SK-N-SH treated with all-trans-retinoic acid at 6 μM for 48 hours (cell line): ENCODE measurements at places on chromosomes 2 and 18.

DNA sequence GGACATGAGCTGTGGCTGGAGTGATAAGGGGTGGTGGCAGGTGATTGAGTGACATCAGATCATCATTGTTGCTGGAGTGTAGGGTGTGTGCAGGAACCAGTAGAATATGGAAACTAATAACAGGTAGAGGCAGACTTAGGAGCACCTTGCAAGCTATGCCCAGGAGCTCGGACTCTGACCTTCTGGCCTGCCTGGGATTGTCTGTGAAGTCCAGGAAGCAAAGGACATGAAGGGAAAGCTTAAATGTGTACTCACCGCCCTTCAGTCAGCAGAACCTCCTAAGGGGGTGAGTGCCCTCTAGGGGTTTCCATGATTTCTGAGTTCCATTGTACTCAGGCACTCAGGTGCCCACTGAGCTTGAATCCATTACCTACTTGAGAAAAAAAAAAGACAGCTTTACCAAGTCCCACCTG lies 104.2 kb downstream of the CRIM1 start:
- peak; percentile 59 for ATAC-seq

- no peak for ATAC-seq
Measured at GRCh38 chr18:22900558-22901238, 32.4 kb upstream of the RBBP8 start.

DNA sequence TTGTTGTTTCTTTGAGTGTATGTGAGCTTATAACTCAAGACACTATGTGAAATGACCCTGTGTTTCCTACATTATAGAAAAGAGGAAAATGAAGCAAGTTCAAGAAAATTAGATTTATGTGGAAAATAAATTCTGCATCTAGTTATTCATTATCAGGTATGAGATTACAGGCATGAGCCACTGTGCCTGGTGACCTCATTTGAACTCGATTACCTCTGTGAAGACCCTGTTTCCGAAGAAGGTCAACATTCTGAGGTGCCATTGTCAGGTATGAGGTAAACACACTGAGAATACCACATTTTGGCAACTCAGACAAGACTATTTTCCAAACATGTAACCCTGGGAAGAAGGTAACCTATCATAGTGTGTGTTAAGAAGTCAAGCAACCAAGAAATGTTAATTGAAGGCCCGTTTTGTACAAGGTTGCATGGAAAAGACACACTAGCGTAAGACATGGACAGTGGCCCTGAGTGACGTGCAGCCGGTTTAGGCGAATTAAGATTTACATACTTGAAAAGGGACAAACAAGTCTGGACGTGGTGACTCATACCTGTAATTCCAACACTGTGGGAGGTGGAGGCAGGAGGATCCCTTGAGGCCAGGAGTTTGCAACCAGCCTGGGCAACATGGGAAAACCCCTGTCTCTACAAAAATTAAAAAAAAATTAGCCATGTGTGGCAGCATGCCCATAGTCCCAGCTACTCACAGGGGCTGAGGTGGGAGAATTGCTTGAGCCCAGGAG lies 186.6 kb downstream of the NEDD4L start:
- no peak for ATAC-seq

DNA sequence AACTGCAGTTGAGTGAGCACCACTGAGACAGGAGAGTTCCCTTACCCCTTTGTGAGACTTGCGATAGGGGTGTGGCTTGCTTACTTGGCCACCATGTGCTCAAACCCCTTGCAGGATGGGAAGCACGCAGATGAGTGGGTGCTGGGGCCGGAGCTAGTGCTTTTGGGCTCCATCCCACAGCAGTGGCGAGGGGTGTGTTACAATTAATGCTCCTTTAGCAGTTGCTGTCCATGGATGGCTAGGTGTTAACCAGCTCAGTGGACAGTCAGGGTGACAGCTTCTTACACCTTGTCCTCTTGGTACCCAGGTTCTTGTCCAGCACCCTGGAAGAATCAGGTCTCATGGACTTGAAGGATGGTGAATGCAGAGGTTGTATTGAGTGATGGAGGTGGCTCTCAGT lies 103.9 kb downstream of the SH3RF3 start:
- no peak for ATAC-seq

- no peak for ATAC-seq
Measured at GRCh38 chr2:101655702-101656422, 41.6 kb upstream of the MAP4K4 start.

GRCh38 chr2:132255714-132256113 lies 94.0 kb upstream of the ANKRD30BL start:
- no peak for ATAC-seq

DNA sequence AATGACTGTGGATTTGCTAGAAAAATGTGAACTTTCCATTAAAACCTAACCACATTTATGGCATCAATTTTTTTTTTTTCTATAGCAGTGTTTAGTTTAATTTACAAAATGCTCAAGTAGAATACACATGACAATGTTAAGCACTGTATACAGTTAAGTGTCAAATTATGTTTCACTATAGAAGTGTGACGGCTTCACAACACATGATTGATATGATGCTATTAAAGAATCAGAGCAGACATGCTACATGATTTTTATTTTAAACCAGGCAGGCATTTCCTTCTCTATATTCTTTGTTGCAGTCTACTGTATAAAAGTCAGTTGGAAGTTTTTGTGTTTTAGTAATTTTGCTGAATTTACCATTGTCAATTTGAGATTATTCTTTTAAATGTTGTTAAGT lies 43.6 kb downstream of the PROKR1 start:
- ATAC-seq = no peak

DNA sequence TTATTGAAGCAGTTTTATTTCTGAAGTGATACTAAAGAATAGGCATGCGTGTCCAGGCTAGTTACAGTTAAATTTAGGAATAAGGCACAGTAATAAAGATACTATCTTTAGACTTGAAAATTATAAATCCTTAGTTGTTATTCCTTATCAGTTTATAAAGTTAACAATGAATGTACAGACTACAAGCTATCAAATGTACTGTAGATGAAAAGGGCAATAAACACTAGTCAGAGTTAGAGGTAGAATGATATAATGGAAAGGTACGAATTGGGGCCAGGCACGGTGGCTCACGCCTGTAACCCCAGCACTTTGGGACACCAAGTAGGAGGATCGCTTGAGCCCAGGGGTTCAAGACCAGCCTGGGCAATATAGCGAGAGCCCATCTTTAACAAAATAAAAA lies 3.9 kb downstream of the RBKS start:
- no peak for ATAC-seq

- no peak for ATAC-seq
Measured at GRCh38 chr2:49801898-49802450, 647.7 kb upstream of the FSHR start.

DNA sequence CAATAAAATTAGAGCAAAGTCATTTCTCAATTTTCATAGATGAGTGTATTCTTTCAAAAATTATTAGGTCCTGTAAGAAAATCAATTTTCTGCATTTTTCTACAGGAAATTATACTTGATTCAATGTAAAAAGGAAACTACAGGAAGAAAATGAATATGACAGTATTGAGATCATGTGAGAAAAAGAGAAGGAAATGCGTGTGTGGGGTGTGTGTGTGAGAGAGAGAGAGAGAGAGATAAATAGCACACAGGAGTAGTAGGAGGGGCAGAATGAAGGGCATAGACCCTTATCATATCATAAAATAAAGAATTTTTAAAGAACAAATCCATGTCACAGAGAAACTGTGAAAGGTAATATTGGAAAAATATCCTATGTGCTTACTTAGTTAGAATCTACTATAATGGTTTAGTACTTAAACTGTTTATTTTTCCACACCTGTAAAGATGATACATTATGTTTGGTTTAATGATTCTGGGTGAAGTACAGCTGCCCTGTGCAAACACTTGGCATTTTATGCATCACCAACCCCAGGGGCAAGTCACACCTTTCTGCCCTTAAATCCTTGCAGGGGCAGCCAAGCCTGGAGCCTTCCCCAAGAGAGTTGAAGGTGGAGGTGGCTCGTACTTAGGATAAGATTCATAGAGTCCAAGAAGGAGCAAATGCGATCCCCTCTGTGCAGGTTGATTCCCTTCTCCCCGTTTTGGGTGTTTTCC lies 276.4 kb downstream of the TGIF1 start:
- ATAC-seq = no peak

DNA sequence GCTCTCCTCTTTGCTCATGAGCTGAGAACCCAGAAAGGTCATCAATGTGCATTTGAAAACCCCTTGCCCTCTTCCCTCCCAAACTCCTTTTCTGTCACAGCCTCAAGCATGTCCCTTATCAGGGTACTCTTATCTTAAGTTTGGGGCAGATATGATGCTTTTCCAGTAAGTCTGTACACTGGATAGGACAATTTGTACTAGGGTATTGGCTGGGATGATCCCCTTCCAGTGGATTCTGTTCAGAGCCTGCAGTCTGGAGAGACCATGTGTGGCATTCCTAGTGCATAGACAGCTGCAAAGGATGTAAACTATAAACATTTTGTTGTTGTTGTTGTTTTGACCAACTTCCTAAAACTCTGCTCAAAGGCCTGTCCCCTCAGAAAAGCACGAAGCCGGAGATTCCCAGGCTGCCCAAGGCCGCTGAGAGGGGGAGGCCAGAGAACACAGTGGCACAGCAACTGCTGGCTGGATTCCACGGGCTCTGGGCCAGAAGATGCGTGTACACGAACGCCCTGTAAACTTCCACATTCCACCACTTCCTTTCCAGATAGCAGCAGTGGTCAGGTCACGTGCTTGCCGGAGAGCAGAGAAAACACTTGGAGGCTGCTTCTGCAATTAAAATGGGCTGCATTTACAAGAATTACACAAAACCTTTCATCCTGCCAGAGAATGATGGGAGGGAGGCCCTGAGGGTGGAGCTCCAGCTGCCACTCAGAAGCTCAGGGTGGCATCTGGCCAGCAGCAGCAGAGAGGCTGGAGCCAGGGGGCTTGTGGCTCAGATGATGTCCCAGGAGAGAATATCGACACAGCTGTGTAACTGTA lies 42.1 kb downstream of the BMP10 start:
- peak; percentile 93 for ATAC-seq

GRCh38 chr18:36328916-36329315 lies 31.4 kb downstream of the FHOD3 start:
- no peak for ATAC-seq

DNA sequence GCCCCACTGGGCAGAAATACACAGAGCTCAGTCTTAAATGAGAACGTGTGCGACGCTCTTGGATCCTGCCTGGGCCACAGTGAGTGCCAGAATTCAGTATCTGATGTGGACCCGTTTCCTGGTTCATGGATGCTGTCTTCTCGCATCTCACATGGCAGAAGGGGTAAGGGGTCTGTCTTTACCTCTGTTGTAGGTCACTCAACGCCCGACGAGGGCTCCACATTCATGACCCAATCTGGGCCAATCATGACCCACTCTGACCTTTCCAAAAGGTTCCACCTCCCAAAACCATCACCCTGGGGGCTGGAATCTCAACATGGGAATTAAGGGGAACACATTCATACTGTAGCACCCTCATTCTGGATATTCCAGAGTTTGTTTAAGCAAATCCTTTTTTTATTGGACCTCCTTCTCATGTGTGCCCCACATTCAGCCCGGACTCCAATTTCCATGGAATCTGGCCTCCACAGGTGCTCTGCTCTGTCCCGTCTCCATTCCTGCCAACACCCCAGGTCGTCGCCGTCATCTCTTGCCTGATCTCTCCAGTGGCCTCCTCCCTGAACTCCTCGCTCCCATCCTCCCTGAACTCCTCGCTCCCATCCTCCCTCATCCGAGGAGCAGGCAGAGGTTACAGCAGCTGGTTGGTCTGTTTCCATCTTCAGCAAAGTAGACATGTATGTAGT lies 78.9 kb upstream of the OTOS start:
- no peak for ATAC-seq

- no peak for ATAC-seq
Measured at GRCh38 chr18:44898498-44898897, 217.8 kb downstream of the SETBP1 start.

DNA sequence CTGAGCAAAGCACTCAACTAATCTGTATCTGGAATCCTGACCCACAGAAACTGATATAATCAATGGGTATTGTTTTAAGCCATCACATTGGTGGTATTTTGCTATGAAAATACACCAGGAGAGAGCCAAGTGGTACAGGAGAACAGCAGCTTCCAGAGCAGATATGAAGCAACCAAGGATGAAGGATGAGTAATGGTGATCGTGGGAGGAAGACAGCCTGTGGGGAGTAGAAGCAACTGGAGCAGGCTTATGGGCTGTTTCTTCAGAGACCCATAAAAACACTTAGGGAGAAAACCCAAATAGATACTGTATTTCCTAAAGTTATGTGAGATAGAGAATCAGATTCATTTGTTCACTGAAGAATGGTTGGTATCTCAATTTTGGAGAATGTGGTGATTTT lies 330.8 kb downstream of the NUP35 start:
- ATAC-seq = no peak

DNA sequence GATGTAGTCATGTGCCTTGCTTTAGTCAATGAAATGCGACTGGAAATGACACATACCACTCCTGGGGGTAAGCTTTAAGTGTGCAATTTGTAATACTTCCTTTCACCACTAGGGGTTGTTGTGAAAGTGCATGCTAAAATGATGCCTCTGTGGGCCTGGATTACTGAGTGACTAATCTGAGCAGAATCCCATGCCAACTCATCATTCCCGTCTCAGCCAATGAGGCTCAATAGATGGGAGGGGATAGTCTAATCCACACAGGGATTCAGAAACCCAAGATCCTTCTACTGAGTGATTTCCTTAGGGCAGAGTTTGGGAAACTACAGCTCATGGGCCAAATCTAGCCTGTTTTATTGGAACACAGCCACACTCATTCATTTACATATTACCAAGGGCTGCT lies 54.0 kb downstream of the HRH4 start:
- ATAC-seq = peak; percentile 82

DNA sequence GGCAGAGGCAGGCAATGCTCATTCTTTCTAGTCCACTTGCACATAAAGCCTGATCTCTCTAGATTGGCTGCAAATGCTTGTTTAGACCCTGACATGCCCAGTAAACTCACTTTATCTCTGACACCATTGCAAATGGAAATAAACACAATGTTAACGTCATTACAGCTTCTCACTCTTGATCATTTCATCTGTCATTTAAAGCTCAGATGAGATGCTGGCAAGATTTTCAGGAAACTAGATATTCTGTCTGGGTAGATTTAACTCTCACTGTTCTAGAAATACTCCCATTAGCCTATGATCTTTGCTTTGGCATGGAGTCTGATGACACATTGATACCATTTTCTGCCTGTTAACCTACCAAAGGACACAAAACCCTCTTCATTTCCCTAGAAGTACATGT lies 320.7 kb upstream of the HNRNPA3 start:
- no peak for ATAC-seq

DNA sequence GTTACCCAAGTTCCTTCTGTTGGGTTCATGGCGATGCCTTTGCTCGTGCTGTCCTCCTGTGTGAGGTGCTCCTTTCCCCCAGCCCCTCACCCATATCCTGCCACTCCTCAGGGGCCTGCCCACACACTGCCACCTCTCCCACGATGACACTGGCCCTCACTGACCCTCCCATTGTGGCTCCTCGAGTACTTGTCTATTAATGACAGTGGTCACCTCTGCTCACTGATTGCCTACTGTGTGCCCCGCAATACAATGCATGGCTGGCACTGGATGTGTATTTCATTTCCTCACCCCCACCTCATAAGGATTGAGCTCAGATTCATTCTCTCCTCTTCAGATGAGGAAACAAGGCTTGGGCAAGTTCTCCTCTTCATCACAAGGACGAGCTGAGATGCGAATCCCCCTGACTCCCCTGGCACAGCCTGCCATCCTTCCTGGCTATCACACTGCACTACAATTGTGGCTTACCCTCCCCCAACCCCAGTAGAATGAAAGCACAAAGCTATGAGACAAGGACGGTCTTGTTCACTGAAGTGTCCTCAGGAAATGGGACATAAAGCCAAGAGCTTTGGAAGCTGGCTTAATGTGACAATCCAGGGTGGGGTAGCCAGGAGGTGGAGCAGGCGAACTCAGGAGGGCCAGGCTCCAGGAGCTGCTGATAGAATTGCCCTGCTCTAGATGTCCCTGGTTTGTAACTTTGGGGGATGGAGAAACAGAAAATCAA lies 93.9 kb upstream of the RAB12 start:
- no peak for ATAC-seq
